ENCODE measurements at places on chromosomes 1 and 21.

- no peak for DNase-seq
Observed at GRCh38 chr21:44615911-44616590, 4.2 kb downstream of the KRTAP10-8 start.

DNA sequence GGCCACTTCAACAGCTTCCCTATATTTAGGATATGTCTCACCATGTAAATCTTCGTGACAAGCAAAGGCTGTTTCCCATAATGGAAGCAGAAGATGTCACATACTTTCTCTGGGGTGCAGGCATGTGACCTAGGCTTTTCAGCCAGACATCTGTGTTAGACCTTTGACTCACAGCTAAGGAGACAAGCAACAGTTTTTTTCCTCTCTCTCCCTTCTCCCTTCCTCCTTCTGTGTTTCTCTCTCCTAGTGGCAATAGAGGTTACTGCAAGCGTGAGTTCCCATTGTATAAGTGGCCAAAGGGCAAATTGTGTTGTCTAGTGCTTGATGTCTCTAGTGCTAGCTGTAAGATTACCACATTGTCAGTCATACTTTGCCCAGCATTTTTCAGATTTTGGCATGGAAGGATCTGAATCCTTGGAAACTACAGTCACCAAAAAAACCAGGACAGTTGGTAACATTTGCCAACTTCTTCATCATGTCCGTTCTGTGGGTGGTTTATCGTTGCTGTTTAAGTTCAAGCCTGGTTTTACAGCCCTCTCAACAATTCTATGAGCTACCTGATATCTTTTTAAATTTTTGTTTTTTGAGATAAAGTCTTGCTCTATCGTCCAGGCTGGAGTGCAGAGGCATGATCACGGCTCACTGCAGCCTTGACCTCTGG is 44.4 kb upstream of the RABGAP1L start:
- DNase-seq, result no peak

DNA sequence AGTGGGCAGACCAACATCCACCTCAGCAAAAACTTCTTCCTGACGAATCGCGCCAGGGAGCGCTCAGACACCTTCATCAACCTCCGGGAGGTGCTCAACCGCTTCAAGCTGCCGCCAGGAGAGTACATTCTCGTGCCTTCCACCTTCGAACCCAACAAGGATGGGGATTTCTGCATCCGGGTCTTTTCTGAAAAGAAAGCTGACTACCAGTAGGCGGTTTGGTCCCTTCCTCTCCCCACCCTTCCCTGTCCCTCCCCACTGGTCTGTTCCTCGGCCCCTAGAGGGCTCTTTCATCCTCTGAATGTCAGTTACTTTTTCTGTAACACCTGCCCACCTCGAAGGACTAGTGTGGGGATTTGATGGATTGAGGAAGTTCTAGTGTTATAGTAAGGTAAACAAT is 46.9 kb downstream of the CAPN2 start:
- no peak for DNase-seq

GRCh38 chr1:157156058-157156541 is 17.9 kb upstream of the ETV3 start:
- DNase-seq, result peak; percentile 47

DNA sequence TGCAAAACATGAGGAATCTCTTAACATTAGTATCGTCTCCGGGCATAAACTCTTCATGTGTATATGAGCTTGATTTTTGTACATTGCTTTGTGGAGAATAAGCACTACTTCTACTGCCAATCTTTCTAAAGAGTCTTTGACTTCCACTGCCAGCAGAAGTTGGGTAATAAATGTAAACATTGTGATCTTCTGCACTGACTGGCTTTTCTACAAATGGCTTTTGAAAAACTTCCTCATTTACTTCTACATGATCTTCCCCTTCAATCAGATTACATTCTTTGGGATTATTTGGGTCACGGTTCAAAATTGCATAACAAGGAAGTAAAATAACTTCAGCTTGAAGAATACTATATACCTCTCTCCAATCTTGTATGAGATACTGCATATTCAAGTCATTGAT is 30.4 kb upstream of the SLC44A5 start:
- DNase-seq, result no peak

DNA sequence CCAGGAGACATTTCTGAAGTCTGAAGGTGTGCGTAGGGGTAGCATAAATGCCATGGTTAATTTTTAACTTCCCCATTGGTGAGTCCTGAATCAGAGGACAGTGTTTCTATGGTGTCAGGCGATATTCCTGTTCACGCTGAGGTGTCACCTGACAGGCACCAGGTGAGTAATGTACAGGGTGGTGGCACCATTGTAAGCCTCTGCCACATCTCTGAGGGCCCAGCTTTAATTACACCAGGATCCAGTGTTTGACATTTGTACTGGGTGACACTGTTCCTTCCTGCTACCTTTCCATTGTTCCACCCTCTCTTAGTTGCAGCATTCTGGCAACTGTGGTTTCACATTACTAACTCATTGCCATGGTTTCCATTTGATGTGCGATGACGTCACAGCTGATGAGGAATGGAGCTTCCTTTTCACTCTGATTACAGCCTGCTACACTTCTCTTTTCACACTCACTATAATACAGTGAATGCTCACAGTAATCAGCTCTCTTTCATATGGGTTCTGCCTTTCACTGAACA is 40.6 kb upstream of the MARK1 start:
- no peak for DNase-seq

DNA sequence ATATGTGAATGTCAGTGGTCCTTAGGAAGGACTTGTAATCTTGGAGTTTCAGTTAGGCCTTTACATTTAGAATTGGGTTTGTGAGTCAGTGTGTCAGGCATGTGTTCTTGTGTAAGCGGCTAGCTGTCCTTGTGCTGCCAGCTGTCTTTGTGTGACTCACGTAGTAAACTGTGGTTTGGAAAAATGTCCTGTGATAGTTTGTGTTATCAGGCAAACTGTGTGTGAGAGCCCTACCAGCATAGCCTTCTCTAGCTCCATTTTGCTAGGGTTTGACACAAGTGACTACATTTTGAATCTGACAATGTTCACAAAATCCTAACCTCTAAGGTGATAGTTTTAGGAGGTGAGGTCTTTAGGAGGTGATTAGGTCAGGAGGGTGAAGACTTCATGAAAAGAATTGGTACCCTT is 6.9 kb upstream of the SLC35D1 start:
- no peak for DNase-seq

GRCh38 chr1:46467183-46467504 is 22.5 kb upstream of the DMBX1 start:
- no peak for DNase-seq

DNA sequence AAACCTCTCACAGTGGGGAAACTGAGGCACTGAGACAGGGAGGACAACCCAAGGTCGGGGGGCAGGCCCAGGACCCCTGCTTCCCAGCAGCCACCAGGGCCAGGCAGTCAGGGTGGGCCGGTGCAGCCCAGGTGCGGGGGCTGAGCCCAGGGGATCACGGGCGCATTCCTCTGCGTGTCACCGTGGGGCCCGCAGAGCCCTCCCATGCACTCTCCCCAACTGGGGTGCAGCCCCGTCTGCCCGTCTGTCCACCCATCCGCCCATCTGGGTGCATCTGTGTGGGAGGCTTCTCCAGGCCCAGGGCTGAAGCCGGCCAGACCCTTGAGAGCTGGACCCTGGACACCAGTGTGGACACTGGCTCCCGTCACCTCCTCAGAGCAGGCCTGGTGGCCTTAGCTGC is 2.9 kb upstream of the PLCH2 start:
- no peak for DNase-seq

- DNase-seq, result no peak
Observed at GRCh38 chr21:38952890-38953289, 147.2 kb downstream of the ETS2 start.

GRCh38 chr1:105437847-105438246 is 1618.6 kb upstream of the PRMT6 start:
- no peak for DNase-seq

GRCh38 chr1:39003794-39004193 is 12.7 kb downstream of the AKIRIN1 start:
- DNase-seq, result no peak

DNA sequence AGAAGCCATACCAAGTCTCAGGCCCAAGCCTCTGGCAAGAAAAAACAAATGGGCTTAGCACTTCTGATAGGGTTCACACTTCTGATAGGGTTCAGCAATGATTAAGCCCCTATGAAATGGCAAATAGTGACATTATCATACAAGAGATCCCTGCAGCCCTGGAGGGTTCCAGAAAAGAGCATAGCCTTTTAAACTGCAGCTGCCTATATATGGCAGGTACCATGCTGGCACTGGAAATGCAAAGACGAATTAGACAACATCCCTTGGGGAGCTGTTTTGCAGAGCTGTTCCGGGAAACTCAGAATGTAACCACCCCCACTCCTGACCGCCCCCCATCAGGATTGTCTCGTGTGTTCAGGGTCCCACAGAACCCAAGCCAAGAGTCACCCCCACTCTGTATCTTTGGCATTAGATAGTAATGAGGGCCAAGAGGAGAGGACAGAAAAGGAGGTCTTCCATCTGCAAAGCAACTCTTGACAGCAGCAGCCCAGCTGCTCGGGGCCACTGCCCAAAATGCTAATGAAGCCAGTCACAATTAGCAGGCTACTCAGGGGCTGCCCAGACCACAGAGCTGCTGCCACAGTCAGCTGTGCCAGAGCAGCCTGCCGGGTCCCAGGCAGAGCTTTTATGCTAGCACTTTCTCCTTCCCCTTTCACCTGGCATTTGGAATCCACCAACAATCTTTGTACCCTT is 50.9 kb downstream of the ITPKB start:
- DNase-seq, result no peak

GRCh38 chr21:14968029-14968428 is 96.8 kb downstream of the NRIP1 start:
- DNase-seq, result no peak

DNA sequence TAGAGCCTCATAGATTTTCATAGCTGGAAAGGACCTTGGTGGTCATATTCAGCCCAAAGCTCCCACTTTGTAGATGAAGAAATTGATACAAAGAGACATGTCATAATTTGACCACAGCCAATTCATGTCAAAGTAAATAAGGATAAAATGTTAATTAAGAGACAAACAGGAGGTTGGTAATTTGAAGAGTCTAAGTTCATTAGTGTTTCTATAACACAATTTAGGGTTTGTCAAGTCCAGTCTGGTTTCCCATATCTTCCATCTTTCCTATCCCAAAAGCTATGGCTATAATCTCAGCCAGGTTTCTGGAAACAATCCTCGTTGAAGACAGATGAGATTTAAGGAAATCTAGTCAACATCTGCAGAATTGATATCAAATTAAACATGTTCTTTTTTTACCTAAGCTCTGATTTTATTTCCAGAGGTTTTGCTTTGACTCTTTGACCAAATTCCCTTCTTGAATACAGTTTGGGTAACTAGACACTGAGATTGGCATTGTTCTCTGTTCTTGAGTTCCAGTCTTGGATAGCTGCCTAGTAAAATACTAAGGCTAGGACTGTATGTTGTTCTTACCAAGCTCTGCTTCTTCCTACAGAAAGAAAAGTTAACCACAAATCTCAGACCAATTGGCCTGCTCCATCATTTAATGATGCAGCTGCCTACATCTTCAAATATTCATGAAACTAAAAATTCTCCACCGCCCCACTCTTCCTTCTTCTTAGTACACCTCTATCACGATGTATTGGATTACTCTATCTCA is 62.0 kb downstream of the SLC44A5 start:
- DNase-seq, result no peak

- no peak for DNase-seq
Observed at GRCh38 chr1:181711820-181712219, 228.5 kb downstream of the CACNA1E start.

DNA sequence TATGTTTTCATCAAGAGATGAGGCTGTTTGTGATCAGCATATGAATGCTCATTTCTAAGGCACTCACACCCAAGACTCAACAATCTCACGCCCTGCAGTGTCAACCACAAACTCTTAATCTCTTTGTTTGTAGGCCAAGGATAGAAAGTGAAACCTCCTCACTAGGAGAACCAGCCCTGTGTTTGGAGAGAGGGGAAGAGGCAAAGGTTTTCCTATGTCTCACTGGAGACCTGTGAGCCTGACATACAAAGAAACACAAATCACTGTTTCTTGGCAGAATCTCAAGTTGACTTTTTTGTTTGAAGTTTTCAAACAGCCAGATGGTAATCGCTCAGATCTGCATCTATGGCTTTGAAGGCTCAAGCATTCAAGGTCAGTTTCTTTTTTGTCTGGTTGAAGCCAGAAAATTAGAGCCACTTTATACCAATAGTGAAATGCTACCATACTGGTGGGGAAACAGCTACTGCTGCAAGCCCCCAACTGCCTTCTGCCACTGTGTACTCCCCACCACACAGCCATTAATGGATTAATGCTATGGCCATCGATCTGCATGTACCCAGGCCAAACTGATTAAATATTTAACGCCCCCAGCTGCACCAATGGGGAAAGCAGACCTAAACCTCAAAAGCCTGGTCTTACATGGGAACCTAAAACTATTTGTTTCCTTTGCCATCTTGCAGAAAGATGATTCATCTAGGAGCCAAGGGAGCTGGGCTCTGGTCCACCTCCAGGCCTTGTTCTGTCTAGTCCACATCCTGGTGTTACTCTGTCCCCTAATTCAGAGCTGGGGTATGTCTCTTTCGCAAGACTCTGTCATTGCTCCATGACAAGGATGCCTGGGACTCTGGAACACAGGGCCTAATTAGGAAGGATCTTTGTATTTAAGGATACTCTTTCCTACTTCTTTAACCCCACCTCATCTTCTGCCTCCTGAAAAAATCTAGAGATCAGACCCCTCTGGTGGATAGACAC is 16.3 kb downstream of the PDZK1 start:
- DNase-seq, result peak; percentile 56

- DNase-seq, result no peak
Observed at GRCh38 chr1:233908092-233908491, 3.6 kb downstream of the SLC35F3 start.

DNA sequence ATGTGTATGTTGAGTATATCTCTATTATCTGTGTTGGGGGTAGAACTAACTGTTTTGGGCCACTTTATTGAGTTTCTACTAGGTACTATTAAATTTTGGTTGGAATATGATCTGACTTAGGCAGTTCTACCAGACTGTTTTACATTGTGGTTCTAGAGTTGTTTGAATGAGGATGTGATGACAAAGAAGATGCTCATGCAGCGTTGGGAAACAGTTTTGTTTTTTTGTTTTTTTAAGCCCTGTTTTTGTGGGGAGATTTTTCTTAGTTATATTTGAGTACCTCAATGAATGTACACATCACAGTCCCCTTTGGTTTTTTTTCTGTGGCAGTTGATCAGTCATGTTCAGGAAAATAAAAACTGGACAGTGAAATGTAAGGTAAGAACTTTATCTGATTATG is 40.1 kb downstream of the TMED5 start:
- no peak for DNase-seq

- DNase-seq, result no peak
Observed at GRCh38 chr1:173249349-173249748, 42.2 kb upstream of the TNFSF4 start.

DNA sequence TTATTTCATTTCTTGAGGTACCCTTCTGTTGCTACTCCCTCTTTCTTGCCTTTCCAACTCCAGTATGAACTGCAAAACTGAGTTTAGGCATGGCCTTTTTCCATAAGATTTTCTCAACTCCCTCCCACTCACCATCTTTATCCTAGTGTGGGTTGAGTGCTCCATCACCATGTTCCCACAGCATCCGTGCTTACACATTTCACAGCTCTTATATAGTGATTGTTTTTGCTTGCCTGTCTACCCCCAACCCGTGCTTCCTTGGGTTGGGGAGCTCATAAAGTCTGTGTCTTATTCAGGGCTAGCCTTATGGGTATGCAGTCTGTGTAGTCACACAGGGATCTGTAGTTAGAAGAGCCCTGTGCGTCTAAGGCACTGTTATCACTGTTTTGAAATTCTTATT is 68.2 kb upstream of the CCDC190 start:
- no peak for DNase-seq

Measured in GM12891 (cell line).